AML-193 (cell line): ENCODE measurements at places on chromosomes 1 and 21.

GRCh38 chr1:246617156-246617555 lies 50.9 kb downstream of the CNST start:
- DNase-seq = no peak

GRCh38 chr1:112674986-112675727 lies 698 bp downstream of the MOV10 start:
- no peak for DNase-seq

DNA sequence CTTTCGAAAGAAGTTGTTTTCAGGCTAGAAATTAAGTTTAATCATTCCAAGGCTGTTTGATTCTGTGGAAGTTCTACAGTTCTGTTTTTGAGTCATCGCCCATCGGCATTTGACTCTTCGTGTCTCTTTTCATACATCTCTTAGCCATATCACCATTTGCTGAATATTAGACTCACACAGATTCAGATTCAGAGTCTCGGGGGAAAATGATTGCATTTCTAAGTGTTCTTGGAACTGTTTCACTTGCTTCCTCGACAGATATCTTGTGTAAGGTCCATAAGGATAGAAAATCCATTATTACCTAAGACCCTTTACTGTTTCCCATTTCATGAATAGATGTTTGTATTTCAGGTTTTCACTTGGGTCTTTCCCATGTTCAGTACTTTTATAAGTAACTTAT lies 237.0 kb upstream of the SGIP1 start:
- DNase-seq = no peak

GRCh38 chr21:34567604-34568155 lies 47.2 kb downstream of the RCAN1 start:
- no peak for DNase-seq

- DNase-seq = no peak
Observed at GRCh38 chr21:17631195-17631594, 18.5 kb upstream of the BTG3 start.

DNA sequence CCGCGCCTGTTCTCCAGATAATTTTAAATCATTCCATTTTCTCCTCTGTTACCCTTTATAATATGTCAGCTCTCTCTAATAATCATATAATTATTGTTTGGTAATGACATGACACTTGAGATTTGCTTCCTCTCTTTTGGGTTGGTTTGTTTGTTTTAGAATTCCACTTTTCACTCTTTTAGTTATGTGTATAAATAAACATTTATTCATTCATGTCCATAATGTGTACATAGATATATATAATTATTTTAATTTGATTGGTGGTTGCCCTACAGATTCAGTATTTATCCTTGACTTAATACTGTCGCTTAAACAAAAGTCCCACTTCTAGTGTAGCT lies 93.4 kb upstream of the FMN2 start:
- DNase-seq = no peak

GRCh38 chr1:54287176-54287650 lies 87.2 kb downstream of the MRPL37 start:
- DNase-seq = no peak

- no peak for DNase-seq
Observed at GRCh38 chr1:31435471-31436409, 22.7 kb downstream of the SERINC2 start.

GRCh38 chr21:33036430-33037162 lies 10.9 kb downstream of the OLIG2 start:
- DNase-seq = peak; percentile 90

DNA sequence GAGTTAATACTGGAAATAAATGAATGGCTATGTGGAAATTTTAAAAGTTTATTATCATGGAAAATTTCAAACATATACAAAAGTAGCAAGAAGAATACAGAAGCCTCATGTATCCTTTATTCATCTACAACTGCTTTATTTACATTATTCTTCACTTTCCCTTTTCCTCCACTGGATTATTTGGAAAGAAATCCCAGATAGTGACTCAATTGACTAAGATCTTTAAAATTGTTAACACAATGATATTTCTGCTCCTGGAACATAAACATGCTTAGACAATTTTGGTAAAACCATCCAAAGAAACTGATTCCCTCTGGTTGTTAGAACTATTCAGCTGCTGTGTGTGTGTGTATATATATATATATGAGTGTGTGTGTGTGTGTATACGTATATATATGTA lies 116.2 kb downstream of the TGFB2 start:
- DNase-seq = no peak

- DNase-seq = no peak
Observed at GRCh38 chr1:110880708-110881374, 7.9 kb downstream of the CD53 start.

GRCh38 chr1:173508541-173508940 lies 31.4 kb downstream of the PRDX6 start:
- DNase-seq = no peak

DNA sequence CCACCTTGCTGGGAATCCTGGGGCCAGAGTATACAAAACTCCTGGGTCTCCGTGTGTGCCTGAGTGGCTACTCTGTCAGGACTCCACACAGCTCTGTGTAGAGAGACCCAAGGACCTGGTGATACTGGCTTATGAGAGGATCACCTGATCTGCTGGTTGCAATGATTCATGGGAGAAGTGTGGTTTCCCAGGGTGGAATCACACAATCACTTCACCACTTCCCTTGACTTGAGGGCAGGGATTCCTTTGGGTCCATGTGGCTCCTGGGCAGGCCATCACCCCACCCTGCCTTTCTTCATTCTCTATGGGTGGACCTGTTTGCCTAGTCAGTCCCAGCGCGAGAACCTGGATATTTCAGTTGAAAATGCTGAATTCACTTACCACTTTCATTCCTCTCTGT lies 13.3 kb downstream of the PRSS38 start:
- no peak for DNase-seq

DNA sequence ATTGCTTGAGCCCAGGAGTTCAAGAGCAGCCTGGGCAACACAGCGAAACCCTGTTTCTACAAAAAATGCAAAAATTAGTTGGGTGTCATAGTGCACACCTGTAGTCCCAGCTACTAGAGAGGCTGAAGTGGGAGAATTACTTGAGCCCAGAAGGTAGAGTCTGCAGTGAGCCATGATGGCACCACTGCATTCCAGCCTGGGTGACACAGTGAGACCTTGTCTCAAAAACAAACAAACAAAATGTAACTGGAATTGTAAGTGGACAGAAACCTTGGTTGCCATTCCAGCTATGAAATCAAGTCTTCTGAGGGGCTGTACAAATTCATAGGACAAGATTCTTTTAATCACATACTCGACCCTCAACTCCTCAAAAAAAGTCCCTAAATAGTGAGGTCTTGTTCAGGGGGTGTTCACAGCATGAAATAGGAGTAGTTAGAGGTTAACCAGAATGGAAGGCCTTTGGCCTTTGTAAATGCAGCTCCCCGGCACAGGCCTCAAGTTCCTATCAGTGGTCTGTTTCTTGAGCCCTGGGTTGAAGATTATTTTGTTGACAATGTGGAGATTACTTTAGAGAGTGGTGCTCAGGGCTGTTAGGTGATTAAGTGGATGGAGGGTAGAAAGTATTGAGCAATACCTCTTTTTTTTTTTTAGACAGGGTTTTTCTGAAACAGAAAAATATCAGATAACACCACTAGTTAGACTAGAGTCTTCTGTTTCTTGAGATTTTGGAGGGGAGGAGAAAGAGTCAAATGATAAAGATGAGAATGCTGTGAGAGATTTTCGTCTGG lies 138.7 kb upstream of the ZNF648 start:
- peak; percentile 5 for DNase-seq

DNA sequence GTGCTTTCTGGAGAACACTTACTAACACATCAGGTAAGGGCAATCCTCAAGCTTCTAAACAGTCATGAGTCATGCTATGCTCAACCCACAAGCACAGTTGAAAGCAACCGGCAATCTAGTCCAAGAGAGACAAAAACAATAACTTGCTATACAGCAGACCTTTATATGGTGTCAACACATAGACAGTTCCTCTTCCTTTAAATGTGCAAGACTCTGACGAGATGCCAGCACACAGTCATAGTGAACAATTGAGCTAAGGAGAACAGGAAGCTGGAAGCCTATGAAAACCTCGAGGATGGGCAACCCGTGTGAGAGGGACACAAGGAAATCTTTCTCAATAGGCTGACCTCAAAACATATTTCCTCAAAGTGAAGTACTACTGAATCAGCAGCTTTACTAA lies 5.3 kb downstream of the ADIPOR1 start:
- peak; percentile 96 for DNase-seq

DNA sequence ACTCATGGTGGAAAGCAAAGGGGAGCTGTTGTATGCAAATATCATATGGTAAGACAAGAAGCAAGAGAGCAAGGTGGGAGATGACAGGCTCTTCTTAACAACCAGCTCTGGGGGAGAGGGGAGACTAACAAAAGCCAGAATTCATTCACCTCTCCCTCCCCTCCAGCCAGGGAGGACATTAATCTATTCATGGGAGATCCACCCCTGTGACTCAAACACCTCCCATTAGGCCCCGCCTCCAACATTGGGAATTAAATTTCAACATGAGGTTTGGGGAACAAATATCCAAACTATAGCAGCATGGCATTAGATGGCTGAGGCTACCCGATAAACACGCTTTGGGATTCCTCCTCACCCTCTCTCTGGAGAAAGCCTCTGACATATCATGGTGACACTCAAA lies 210.6 kb downstream of the RHOU start:
- no peak for DNase-seq

DNA sequence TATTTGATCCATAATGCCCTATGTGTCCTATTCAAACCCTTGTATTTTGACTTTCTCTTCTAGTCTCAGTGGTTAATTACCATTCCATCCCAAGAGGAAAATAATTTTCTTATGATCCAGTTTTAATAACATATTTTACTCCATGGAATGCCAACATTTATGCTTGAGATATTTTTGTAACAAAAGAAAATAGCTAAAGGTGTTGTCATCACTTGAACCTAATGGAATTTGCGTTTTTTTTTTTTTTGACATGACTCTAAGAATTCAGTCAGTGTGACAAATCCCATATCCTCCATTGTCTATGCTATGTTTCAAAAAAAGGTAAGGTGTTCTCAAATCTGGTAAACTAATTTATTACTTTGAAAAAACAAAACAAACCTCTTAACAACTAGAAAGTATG lies 324.1 kb upstream of the ADAMTS5 start:
- no peak for DNase-seq

DNA sequence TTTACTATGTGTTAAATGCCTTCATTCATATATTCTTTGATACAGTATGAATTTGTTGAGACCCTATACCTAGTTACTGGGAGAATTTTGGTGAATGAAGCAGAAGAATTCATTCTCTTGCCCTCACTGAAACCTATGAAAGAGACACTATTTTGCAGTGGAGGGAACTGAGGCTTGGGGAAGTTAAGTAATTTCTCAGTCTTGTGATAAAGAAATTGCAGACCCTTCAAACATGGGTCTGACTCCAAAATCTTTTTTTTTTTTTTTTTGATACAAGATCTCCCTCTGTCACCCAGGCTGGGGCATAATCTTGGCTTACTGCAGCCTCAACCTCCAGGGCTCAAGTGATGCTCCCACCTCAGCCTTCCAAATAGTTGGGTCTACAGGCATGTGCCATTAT lies 132.1 kb downstream of the DNM3 start:
- no peak for DNase-seq

GRCh38 chr1:89047734-89048133 lies 17.3 kb downstream of the GBP1 start:
- DNase-seq = no peak

DNA sequence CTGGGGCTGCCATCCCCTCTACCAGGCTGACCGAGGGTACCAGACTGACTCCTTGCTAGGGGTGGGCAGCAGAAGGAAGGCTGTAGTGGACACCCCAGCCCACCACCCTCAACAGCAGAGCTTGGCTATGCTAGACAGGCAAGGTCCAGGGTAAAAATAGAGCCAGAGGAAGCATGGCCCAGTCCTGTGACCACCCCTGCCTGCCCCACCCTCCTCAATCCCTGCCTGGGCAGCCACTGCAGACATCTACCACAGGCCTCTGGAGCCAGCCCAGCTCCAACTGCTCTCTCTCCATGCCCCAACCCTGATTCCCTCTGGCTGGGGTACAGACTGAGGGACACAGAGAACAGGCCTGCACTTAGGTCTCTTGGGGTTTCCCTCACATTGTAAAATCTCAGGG lies 1.7 kb downstream of the S100A1 start:
- no peak for DNase-seq

DNA sequence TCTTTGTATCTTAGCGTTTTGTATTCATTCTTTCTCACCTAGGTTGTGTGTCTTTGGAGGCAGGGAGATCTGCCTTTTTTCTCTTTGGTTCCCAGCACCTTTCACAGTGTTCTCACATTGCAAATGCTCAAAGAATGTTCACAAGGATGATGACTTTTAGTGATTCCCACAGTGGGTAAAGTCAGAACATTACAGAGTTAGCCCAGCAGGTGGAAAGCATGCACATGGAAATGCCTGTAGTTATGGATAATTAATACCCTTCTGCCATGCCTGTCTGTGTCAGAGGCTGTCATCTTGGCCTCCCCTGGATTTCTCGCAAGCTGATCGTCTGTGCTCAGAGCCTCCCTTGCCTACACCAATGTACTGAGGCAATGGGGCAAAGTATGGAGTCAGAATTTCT lies 458.9 kb downstream of the LMO4 start:
- no peak for DNase-seq

GRCh38 chr1:209645574-209646452 lies 6.4 kb downstream of the LAMB3 start:
- DNase-seq = no peak

DNA sequence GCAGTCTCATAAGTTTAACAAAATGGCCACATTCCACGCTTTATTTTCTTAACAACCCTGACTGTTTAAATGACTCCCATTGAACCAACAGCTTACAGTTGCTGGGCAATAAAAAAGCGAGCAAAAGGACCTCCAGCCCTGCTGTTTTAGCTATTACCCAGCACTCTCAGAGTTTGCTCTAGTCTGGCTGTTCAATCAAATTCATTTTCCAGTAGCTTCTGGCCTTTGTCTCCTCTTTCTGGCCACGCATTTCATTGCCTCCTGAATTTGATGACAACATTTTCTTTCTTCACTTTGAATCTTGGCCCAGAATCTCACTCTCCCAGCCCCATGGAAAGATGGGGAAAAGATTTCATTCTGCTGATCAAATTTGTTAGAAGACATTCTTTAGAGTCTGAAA lies 44.1 kb upstream of the DOCK7 start:
- DNase-seq = no peak

- DNase-seq = no peak
Observed at GRCh38 chr1:167064621-167065020, 25.6 kb downstream of the GPA33 start.
